Activated effector memory CD4-positive, alpha-beta T cell treated with Interleukin-2 at 50 U/mL for 16 hours (primary cell): ENCODE measurements at places on chromosomes 11 and 22.

DNA sequence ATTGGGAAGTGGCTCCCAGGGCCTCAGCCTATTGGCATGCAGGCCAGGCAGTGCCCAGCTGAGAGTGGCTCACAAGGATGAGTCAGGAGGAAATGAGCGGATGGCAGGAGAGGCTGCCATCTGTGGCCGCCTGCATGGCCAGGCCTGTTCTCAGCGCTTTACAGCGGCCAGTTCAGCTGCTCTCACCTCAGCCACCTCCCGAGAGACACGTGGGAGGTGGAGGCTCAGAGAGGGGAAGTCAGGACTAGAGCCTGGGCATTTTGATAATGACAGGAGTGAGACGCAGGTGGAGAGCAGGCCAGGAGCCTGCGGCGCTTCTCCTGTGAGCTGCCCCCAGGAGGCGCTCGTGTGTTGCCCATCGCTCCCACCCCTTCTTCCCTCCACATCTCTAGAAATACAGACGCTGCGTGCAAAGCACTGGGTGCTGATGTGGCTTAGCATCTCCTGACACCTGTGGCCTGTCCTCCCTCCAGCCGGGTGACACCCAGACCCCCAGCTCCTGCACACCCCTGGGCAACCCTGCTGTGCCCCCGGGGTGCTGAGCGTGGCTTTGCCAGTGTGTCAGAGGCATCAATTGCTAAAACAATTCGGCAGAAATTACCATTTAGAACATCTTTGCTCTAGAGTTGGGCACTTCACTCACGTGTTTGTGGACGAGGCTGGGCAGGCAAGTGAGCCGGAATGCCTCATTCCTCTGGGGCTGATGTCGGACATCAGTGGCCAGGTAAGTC is 21.4 kb upstream of the PANX2 start:
- DNase-seq: peak; percentile 69

GRCh38 chr22:45033136-45033535 is 23.3 kb upstream of the PHF21B start:
- DNase-seq: no peak

GRCh38 chr11:86144846-86145245 is 76.0 kb upstream of the PICALM start:
- DNase-seq: no peak

GRCh38 chr11:47289856-47290255 is 19.9 kb downstream of the MADD start:
- no peak for DNase-seq

GRCh38 chr11:58796333-58796732 is 48.2 kb downstream of the GLYATL2 start:
- no peak for DNase-seq

DNA sequence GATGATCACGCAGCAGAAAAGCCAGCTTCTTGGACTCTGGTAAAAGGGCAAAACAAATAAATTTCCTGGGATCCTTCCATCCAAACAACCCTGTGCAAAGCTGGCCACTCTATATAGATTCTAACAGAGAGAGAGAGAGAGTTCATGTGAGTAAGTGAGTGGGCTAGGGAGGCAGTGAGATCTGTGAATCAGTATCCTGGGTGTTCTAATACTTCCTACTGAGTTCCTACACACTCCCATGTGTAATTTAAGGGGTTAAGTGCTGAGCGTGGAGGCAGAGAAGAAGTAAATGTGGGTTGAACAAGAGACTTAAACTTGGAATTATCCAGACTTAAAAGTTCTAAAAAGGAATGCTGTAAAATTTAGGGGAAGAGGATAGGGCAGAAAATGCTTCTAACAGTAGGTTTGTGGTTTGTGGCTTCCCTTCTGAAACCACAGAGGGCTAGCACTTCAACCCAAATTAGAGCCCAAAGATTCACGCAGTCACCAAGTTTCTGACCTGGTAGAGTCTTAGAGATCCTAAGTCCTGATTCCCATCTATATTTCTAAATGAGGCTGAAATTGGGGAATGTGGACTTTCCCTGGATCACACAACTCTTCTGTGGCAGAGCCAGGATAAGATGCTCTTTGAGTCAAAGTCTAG is 413.9 kb downstream of the TENM4 start:
- no peak for DNase-seq

- DNase-seq: no peak
Measured at GRCh38 chr11:117868088-117868487, 8.4 kb downstream of the FXYD6 start.

DNA sequence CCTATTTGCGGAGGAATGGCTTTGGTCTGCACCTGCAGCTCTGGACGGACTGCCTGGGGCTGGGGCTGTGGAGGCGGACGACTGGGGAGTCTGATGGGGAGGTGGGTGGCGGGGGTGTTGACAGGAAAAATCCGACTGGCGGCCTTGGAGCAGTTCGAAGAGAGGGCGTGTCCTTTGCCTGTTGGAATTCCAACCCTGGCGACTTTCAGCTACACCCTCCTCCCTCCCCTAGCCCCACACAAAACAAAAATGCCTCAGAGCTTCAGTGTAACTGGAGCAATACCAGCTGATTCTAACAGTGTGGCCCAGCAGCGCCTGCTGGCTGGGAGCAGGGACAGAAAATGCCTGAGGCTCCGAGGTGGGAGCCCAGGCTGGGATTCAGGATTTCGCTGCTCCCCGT is 85.4 kb downstream of the ATXN10 start:
- no peak for DNase-seq

DNA sequence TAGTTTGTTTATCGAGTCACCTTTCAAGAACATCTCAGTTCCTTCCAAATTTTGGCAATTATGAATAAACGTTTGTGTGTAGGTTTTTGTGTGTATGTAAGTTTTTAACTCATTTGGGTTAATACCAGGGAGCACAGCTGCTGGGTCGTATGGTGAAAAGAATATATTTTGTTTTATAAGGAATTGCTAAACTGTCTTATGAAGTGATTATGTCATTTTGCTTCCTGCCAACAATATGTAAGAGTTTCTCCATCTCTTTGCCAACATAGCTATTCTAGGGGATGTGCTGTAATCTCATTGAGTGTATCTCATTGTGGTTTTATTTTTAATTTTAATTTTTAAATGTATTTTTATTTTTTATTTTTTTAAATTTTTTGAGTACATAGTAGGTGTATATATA is 27.3 kb downstream of the BCL2L13 start:
- no peak for DNase-seq

DNA sequence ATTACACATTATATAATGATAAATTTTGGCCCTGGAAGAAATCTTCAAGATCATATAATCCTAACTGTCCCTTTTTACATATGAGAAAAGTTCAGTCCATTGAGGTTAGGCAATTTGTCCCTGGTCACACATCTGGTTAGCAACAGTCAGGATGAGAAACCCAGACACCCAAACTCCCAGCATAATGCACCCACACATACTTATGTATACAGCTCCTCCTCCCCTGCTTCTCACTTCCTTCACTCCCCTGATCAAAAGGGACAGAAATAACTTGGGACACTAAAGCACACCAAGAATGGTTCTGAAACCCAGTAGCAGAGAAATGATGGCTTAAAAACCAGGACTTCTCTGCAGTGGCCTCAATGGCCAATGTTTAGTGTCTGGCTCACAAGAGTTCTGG is 11.1 kb downstream of the NUMA1 start:
- no peak for DNase-seq

GRCh38 chr11:76153571-76153923 is 52.8 kb downstream of the WNT11 start:
- DNase-seq: no peak

GRCh38 chr22:44032126-44032730 is 8.1 kb downstream of the PARVB start:
- DNase-seq: no peak

- DNase-seq: no peak
Measured at GRCh38 chr11:120517801-120518291, 6.3 kb downstream of the GRIK4 start.

GRCh38 chr22:28742562-28742962 is 723 bp downstream of the HSCB start:
- no peak for DNase-seq

DNA sequence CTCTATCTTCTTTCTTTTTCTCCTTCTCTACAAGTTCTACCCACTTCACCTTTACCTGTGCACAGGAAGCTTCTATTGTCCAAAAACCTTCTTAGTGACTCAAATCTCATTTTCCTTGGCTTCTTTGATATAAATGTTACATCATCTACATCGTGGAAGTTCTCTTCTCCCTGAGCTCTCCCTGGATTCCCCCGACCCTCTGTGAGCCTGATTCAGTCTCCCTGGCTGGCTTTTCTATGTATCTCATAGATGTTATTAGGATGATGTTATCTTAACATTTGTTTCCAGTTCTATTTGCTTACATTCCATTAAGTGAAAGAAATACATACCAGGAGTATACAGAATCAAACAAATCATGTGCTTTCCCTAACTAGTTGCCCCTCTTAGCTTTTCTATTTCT is 235.8 kb upstream of the PITPNB start:
- DNase-seq: no peak

GRCh38 chr22:23179381-23180299 is 669 bp upstream of the BCR start:
- DNase-seq: no peak

GRCh38 chr22:47174096-47174495 is 411.6 kb downstream of the TBC1D22A start:
- no peak for DNase-seq

GRCh38 chr22:42996646-42997365 is 18.1 kb downstream of the PACSIN2 start:
- no peak for DNase-seq

DNA sequence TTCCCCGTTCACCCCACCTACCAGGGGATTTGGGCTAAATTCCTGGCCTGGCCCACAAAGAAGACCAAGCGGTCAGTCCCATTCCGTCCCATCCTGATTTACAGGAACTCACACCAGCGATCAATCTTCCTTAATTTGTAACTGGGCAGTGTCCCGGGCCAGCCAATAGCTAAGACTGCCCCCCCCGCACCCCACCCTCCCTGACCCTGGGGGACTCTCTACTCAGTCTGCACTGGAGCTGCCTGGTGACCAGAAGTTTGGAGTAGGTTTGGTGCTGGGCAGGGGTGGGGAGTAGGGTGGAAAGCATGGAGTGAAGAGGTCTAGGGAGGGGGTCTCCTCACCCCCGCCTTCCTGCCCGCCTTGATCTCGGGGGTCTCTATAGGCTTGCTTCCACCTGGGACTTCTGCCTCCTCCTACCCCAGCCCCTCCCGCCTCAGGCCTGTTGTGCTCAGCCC is at the start of gene SERPING1:
SERPING1 (plus strand) TSS at position 225 of the 455 bp plus-strand sequence. CDS start 586 bp downstream, outside the sequence.
- DNase-seq: no peak

- no peak for DNase-seq
Measured at GRCh38 chr11:45386972-45387371, 100.8 kb upstream of the SYT13 start.

DNA sequence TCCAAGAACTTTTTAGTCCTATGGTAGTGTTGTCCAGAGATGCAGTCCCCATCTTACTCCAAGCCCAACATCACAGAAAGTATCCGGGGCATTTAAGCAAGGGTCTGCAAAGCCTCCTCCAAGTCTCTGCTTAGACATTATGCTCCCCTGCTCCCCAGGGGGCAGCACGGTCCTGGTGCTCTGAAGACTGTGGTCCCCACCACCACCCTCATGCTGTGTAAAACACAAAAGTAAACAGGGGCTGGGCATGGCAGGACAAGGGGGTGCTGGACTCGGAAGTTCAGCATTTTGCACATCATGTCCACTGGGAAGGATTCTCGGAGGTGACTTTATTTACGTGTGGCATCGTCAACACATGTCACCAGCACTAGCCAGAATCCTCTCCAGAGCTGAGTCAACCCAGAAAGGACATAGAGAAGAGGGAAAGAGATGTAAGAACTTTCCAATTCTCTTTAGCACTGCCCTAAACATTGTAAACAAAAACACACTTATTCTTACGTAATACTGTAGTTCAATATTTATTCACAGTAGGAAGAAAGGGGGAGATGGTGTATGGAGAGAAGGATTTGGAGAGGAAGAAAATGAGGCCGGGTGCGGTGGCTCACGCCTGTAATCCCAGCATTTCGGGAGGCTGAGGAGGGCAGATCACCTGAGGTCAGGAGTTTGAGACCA is 37.7 kb downstream of the TCIRG1 start:
- no peak for DNase-seq

GRCh38 chr11:118206391-118207031 is 18.3 kb downstream of the JAML start:
- no peak for DNase-seq

DNA sequence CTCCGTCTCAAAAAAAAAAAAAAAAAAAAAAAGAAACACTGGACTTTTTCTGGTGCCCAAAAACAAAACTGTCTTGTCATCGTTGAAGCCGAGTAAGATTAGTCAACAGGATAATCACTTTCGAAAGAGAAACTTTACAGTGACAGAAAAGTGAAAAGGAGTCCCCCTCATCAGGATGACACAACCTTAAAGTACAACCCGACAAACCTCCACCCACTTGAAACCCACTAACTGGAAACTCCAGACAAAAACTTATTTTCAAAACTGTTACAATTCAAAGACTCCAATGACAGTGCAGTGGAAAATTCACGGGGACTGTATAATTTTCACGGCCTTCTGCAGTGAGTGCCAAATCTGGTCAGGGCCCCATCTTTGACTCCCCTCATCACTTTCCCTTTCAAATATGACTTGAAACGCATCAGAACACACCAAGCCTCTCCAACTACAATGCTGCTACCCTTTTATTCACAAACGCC is 1.3 kb downstream of the DENND5A start:
- DNase-seq: no peak

DNA sequence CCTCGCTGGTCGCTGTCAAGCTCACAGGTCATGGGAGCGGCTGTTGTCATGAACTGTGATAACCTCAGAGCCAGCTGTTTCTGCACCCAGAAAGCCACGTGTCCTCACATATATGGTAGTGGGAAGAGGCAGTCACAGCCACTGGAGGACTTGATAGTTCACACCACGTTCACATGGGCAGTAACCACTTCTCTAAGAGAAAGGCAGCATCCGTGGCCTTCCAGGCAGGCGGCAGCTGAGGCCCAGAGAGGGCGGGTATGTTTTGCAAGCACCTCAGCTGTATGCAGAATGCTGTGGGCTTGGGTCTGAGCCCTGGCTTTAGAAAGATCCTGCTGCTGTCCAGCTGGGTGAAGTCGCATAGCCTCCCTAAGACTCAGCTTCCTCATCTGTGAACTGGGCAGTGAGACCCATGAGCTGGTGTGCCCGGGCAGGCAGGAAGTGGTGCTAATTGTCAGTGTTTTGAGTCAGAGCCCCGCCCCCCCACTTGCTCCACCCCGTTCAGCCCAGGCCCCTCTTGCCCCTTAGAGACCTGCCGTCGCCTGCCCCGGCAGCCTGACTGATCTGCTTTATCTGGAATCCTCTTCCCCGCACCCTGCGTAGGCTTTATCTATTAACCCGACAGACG is 13.3 kb downstream of the TTC38 start:
- DNase-seq: no peak

GRCh38 chr22:33326540-33327295 is 268.5 kb upstream of the SYN3 start:
- no peak for DNase-seq
